ENCODE measurements at places on chromosomes 3 and 15.

DNA sequence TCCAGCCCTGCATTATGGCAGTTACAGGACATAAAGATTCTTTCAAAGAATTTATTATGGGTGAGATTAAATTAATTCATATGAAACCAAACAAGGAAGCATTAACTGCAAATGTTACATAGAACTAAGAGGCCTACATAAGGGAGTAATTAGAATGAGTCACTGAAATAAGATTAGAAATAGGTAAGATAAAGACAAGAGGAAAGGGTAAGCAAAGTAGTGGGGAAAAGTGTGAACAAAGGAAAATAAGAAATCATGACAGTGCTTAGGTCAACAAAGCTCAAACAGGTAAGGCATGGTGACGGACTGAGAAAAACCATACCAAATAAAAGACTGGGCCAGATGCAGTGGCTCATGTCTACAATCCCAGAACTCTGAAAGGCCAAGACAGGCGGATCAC, 74.3 kb downstream of the SETD2 start:
- DNase-seq: no peak

- no peak for DNase-seq
These were observed 79.6 kb downstream of the MLH1 start for GRCh38 chr3:37072892-37073291.

GRCh38 chr3:15215996-15216395, 9.9 kb downstream of the CAPN7 start:
- DNase-seq: no peak

- no peak for DNase-seq
These were observed 18.2 kb downstream of the DCUN1D1 start for GRCh38 chr3:182962166-182962565.

GRCh38 chr3:39318301-39318700, 11.2 kb upstream of the CCR8 start:
- DNase-seq: no peak

DNA sequence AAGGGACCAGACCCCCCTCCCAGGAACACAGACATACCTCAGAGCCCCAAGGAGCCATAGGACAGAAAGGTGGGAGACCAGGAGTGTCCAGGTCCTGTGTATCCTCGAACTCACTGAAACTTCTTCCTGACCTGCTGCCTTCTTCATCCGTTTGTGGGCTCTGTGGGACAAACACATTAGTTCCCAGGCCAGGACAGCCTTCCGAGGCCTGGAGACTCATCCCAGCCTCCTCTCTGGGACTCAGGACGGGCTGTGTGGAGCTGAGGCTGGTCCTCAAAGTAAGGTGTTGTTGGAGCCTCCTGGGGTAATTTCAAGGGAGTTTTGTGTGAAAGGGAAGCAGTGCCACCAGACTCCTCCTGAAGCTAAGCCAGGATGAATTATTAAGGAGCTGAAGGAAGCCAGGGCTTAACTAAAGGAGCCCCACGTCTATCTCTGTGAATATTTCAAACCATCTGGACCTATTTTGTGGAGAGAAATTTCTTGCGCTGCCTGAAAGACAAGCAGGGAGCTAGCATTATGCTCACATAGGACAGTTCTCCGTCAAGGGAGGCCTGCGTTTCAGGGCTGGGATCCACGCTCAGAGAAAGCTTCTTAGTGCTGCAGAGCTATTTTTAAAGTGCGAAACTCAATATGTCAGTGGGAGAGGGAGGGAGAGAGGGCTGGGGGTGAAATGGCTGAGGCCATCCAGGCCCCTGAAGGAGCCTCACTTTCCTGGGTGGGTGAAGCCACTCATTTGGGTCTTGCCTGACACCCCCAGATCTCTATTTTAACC, 29.8 kb upstream of the PLA2G4E start:
- no peak for DNase-seq

- no peak for DNase-seq
These were observed 31.7 kb upstream of the IP6K2 start for GRCh38 chr3:48748754-48749153.

GRCh38 chr3:135084405-135084804, 289.3 kb downstream of the EPHB1 start:
- no peak for DNase-seq

GRCh38 chr3:45852828-45853227, 10.9 kb upstream of the LZTFL1 start:
- no peak for DNase-seq

DNA sequence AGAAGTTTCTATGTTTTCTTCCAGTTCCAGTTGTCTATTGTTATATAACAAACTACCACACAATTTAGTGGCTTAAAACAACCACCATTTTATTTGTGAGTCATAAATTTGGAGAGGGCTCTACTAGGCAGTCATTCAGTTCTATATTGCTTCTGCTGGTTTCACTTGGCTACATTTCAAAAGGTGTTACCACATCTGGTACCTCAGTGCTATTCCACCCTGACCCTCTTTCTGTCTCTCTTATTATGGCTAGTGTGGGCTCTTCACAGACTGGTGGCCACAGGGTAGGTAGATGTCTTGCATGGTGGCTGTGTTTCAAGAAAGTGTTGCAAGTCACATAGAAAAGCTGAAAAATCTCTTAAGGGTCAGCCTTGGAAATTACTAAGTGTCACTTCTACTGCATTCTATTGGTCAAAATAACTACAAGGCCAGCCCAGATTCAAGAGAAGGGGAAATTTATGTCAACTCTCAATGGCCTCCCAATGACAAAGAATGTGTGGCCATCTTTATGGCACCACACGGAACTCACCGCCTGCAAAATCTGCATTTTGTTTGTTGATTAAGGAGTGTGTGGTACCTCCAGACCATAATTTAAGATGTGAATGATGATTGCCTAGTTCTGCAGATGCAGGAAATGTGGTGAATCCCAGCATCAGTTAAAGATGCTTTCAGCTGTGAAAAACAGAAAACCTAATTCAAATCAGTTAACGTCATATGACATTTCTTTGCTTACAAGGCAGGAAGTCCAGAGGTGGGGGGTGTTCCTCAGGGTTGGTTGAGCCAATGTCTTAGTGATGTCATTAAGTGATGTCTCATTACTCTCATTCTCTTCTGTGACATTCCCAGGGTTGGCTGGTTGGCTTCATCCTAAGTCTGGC, 105.8 kb upstream of the RASGRP1 start:
- DNase-seq: peak; percentile 28

GRCh38 chr3:36803091-36803791, 38.9 kb upstream of the DCLK3 start:
- DNase-seq: no peak

GRCh38 chr15:85555875-85556617, 175.6 kb downstream of the AKAP13 start:
- DNase-seq: no peak

DNA sequence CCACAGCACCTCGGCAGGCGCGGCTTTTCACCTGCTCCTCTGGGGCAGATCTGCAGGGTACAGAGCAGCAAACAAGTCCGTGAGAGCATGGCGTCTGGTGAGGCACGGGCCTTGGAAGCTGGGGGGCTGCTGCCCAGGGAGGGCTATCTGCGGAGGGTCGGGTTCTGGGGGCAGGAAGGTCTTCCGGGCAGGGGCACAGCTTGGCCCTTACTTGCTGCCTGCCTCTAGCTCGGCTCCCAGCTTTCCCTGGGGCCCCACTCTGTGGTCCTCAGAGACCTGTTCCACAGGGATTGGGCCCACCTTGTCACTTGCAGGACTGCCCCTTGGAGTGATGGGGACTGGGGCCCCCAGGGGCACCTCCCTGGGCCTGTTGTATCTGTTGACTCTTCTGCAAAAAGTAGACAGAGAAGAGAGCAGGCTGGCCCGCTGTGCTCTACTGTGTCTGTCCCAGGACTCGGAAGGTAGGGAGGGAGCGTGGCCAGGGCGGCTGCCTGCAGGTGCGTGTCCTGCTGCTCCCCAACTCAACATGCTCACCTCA, 84.1 kb downstream of the TBC1D2B start:
- DNase-seq: no peak

DNA sequence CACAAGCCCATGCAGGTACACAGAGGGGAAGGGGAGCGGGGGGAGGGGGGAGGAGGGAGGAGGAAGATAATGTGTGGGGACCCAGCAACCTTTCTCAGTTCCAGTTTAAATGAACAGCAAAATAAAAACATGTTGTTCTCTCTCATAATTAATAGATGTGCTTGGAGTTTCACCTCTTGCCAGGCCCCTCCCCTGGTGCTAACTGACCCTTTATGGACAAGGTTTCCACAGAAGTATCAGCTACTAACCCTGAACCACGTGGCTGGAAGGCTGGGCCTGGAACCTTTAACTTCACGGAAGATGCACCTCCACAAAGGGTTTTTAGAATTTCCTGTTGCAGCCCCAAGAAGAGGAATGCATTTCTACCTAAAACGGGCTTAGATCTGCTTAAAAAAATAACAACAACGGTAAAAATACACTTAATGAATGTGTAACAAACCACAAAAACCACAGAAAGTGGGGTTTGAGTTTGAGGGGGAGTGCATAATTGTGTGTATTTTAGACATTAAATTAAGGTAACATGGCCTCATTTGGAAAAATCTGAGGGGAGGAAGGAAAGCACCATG, 14.8 kb upstream of the SMAD3 start:
- DNase-seq: no peak

GRCh38 chr3:55724821-55725220, 237.7 kb upstream of the WNT5A start:
- DNase-seq: no peak

GRCh38 chr15:81311752-81312464, 12.0 kb downstream of the STARD5 start:
- DNase-seq: no peak

DNA sequence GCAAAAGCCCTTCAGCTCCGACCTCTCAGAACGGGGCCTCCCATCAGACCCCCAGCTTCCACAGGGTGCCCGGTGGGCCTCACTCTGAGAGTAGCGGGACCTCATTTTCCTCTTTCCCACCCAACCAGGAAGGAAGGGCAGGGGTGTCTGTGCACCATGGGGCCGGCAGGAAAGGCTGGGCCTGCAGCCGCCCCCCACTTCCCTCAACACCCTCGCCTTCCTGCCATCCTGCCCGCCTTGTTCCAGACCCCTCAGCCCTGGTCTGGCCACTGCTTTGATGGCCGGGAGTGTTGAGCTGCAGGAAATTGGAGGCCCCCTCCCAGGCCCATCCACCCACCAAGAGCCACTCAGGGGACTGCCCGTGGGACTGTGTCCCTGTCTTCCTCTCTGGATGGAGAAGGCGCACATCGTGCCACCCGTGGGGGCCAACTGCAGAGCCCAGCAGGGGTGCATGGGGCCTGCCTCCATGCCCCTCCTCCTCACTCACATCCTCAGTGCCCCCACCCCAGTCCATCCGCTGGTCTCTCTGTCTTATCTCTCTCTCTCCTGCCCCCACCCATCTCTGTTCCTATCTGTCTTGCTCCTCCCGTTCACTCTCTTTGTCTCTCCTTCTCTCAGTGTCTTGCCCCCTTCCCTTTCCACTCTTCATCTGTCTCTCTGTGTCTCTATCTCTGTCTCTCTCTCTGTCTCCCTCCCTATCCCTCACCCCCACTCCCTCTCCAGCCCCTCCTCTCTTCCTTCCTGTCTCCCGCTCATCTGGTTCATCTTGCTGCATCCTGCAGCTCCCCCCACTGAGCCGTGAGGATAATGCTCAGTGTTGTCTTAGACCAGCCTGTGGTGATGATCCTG, 1.8 kb upstream of the PLXND1 start:
- DNase-seq: no peak

GRCh38 chr3:168806871-168807270, 711.1 kb upstream of the GOLIM4 start:
- no peak for DNase-seq

DNA sequence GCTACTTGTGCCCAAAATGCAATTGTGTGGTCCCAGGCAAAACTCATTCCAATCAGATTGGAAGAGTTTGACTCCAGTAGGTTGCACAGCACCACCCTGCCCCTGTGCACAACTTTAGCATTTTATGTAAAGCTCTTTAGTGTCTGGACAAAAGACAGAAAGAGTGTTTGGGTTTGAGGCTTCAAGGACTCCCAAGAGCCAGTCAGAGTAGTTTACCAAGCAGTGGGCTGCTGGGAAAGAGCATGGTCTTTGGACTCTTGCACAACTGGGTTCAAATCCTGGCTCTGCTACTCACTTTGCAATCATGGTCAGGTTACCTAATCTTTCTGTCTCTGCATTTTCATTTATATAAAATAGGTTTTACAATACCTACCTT, 75.8 kb upstream of the UMPS start:
- no peak for DNase-seq
